ENCODE measurements at places on chromosomes 6 and 20. TPM values are rescaled to one million over a fixed set of nuclear protein-coding genes. Genes with fewer than 3 reads are reported as not detected.

DNA sequence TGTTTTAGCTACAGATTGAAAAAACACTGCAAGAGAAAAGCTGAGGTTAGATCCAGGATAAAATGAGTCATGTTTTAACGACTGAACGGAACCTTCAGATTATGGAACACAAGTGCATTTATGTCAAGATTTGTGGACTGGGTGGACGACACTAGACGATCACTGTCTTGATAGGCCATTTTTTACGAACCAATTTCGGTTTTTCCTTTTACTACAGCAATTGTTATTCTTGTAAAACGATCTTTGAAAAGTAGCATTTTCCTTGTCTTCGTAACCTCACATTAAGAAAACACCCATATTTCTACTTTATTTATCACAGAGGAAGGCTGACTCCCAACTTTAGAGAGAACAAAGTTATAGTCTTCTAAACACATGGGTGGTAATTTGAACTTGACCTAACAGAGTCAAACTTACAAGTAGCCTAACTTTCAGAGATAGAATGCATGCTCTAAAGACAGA, 294.2 kb upstream of the TCF21 start:
- no peak for DNase-seq

- DNase-seq: peak; percentile 17
Observed at GRCh38 chr6:33147807-33148666, 44.2 kb downstream of the COL11A2 start.

DNA sequence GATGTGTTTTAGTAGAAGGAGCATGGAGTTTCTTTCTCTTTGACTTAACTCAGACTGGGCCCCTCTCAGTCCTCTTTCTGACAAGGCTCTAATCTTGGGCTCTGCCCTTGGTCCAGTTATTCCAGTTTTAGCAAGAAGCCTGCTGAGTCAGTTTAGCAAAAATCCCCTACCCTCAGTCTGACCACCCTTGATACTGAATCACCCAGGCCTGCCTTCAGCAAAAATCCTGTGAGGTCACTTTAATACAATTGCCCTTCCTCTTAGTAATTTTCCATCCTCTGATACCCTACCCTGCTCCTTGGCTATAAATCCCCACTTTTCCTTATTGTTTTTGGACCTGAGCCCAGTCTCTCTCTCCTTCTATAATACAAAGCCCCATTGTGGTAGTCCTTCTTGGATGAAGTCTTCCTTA, 326.7 kb upstream of the NOX3 start:
- peak; percentile 97 for DNase-seq

SLC17A4 gene
- total RNA-seq: not detected

Measured in mammary epithelial cell (primary cell).